Activated CD4-positive, alpha-beta memory T cell treated with anti-CD3 and anti-CD28 coated beads for 36 hours (primary cell): ENCODE measurements at places on chromosomes 4 and X.

DNA sequence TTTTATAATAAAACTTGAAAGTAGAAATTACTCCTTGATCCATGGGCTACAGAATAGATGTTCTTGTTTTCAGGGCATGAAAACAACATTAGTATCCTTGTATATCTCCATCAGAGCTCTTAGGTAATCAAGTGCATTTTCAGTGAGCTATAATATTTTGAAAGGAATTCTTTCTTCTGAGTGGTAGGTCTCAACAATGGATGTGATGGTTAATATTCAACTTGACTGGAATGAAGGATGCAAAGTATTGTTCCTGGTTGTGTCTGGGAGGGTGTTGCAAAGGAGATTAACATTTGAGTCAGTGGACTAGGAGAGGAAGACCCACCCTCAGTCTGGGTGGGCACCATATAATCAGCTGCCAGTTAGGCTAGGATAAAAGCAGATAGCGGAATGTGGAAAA, 100.1 kb downstream of the LCORL start:
- no peak for DNase-seq

- no peak for DNase-seq
Measured at GRCh38 chr4:4820261-4820660, 39.2 kb upstream of the MSX1 start.

GRCh38 chrX:67503004-67503403, 40.8 kb upstream of the AR start:
- no peak for DNase-seq

- no peak for DNase-seq
Measured at GRCh38 chr4:139509727-139510410, 46.1 kb downstream of the SETD7 start.

DNA sequence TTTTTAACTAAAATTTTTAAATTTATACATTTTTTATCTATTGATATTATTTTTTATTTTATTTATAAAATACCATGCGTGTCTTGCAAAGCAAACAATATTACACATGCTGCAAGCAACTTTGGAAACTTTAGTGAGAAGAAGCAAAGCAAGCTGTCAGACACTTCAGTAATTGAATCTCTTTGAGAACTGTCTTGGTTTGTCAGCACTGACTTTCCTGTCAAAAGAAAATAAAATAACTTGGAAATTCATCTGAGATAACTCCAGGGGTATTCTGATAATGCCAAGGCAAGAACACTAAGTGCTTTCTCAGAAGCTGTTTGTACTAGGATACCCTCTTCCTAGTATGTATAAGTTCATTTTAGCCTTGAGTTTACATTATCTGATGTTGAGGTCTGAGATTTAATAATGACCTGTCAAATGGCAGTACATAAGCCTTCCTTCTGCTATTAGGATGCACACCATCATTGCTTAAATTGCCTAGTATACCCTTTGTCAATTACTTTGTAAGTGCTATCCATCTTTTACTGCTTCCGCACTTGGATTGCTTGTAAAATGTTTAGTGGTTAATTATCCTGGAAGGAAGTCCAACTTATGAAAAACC, 624.2 kb upstream of the AGA start:
- DNase-seq: no peak
